ENCODE measurements at places on chromosomes 4 and X.

DNA sequence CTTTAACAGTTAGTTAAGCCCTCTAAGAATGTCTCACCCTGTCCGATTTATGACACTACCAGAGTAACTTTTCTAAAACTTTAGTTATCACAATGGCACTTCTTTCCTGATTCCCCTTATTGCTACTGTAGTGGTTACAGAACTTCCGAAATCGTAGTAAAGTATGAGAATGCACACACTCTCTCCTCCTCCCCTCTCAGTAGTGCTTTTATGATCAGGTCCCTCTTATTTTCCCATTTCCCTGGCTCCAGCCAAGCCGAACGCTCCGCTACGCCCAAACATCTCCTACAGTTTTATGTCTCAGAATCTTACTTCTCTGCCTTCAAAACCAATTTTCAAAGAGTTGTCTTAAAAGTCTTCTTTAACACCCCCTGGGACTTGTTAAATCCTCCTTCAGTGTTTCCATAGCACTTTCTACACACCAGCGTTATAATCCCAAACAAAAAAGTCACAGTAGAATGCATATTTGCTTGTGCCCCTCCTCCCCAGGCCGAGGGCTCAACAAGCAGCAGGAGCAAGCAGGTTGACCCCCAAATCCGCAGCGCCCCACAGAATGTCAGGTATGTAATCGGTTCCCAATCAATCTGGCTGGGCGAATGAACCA lies 671 bp downstream of the HPF1 start:
- DNase-seq: peak; percentile 21

GRCh38 chr4:107853444-107854355 lies 29.0 kb downstream of the SGMS2 start:
- DNase-seq: peak; percentile 63

GRCh38 chr4:42478509-42478908 lies 81.2 kb downstream of the SHISA3 start:
- DNase-seq: no peak

DNA sequence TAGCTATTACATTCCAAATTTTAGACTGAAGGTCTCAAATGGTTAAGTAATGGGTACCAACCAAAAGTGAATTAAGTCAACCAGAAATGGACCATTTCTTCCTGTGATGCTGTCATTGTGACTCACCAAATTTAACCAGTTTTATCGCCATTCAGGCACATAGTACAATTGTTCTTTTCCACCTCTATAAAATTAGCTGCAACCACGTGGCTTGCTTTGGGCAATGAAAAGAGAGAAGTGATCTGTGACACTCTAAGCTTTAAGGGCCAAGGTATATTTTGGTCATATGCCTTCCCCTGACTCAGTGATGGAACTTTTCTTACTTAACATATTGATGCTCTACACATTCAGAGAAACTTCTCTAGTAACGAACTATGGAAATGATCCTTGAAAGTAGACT lies 20.3 kb upstream of the PHF8 start:
- no peak for DNase-seq

- DNase-seq: peak; percentile 32
These were observed 23.3 kb downstream of the HAND2 start for GRCh38 chr4:173506597-173507211.
